ENCODE measurements at places on chromosomes 7 and 10.

DNA sequence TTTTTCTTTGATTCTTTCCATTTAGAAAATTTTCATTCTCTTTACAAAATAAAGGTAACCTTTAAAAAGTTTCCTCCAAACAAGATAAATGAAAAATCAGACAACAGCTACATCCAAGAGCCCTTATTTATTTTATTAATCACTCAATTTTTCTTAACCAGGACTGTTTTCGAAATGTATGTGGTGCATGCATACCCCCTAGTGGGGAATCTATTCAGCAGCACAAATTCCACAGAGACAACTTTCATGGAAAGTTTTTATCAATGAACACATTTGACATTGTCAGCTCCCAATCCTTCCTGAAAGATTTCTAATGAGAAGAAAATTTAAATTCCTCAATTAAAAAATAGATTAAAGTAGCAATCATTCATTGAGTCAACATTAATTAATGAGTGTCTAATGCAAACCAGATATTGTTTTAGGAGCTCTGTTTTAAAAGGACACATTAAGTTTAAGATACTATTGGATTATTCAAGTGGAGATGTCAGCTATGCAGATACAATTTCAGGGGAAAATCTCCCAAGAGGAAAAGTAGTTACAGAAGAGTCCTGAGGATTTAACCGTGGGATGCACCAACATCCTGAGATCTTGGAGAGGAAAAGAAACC is 5.2 kb upstream of the HTR7 start:
- no peak for DNase-seq

GRCh38 chr7:88396948-88397322 is 90.2 kb upstream of the STEAP4 start:
- no peak for DNase-seq

GRCh38 chr7:91358303-91358702 is 94.1 kb downstream of the FZD1 start:
- peak; percentile 45 for DNase-seq

DNA sequence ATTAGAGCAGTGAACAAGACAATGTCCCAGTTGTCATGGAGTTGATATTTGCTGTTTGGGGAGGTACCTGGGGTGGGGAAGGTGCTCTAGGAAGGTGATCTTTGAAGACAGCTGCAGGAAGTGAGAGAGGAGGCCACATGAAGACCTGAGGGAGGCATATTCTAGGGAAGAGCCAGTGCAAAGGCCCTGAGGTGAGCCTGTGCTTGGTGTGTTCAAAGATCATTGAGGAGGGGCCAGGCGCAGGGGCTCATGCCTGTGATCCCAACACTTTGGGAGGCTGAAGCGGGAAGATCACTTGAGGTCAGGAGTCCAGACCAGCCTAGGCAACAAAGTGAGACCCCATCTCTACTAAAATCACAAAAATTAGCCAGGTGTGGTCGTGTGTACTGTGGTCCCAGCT is 15.1 kb downstream of the SEC61A2 start:
- no peak for DNase-seq

DNA sequence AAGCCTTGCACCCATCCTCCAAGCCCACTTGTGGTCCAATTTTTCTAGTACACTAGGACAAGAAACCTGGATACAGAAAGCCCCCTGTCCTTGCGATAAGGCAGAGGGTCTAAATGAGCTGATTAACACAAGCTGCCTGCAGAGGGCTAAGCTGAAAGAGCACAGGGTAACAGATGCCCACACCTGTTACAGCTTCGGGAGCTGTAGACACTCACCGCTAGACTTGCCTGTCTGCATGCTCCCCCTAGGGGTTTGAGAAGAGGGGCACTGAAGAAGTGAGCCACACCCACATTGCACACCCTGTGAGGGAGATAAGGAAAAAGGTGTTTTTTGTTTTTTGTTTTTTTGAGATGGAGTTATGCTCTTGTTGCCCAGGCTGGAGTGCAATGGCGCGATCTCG is 386.5 kb upstream of the AUTS2 start:
- DNase-seq = peak; percentile 52

GRCh38 chr10:11742009-11742778 is at the start of gene ECHDC3:
ECHDC3 (plus strand) TSS chr10:11742382; CDS start chr10:11742577, 195 bp downstream.
- DNase-seq = peak; percentile 14

DNA sequence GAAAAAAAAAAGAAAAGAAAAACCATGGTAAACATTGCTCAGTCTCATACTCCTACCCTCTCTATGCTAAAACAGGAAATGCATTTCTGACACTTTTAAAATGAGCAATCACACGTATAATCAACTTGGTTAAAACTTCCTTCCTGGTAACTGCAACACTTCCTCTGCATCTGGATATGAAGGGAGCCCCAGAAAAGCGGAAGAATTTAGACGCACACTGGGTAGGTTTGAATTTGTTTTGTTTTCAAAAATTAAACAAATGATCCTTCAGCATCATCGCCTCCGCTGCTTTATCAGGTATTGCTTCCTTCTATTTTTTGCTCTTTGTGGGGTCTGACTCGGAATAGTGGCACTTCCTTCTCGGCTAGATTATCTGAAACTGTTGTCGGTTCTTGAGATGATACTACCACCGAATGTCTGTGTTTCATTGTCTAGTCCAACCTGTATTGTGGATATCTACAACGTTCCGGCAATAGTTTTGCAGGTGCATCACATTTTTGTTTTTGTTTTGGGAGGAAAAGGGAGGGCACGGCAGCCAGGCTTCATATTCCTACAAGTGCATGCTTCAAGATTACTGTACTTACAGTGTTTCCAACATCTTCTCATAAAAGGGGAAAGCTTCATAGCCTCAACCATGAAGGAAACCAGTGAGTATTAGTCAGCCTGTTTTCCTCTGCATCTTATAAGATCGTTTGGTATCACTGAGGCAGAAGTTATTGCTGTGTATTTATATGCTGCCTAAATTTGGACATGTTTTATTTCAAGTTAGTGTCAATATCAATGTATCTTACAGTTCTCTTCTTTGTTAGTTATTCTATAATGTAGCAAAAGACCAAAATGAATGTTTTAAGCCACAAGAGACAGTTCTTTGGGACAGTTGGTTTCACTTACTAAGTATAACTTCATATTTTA is at the start of gene PIK3CG:
Gene PIK3CG, plus strand, starts transcription at position 153 of the 912 bp plus-strand sequence. CDS start 2,280 bp downstream, outside the sequence.
- DNase-seq = no peak

DNA sequence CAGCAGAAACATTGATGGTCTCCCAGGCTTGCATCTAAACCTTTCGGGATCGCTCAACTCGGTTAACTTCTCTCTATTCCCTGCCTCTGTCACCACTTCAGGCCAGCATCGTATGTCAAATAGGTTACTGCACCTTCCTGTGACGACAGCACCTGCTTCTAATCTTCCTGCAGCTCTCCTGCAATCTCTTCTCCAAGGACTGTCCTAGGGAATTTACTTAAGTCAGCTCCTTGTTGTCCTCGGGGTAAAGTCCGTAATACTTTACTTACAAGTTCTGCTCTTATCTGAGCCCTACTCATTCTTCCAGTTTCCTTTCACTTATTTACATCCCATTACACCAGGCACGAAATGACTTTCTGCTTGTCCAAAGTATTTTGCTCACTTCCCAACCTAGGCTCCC is 372.7 kb upstream of the AKR1E2 start:
- DNase-seq = no peak

DNA sequence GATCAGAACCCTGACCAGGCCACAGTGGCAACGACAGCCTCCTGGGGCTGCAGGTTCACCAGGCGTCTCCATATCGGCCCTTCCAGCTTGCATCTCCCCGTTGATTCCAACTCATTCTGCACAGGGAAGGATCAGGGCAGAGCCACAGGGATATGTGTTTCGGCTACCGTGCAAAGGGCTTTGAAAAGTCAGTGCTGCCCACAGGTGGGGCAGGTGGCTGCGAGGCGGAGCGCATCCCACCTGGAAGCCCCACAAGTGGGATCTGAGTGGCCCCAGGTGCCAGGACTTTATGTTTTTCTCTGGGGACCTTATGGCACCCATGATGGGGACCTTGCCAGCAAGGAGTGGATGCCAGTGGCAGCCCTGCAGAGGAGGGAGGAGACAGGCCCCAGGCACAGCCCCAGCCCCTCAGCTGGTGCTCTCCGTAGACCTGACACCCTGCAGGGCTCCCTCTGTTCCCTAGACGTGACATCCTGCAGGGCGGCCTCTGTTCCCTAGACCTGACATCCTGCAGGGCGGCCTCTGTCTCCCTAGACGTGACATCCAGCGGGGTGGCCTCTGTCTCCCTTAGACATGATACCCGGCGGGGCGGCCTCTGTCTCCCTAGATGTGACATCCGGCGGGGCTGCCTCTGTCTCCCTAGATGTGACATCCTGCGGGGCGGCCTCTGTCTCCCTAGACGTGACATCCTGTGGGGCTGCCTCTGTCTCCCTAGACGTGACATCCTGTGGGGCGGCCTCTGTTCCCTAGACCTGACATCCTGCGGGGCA is 189.4 kb downstream of the ELFN1 start:
- no peak for DNase-seq

Measured in COR-L47 (cell line).